ENCODE measurements at places on chromosomes 11 and 22. TPM values are rescaled to one million over a fixed set of nuclear protein-coding genes. Genes with fewer than 3 reads are reported as not detected.

DNA sequence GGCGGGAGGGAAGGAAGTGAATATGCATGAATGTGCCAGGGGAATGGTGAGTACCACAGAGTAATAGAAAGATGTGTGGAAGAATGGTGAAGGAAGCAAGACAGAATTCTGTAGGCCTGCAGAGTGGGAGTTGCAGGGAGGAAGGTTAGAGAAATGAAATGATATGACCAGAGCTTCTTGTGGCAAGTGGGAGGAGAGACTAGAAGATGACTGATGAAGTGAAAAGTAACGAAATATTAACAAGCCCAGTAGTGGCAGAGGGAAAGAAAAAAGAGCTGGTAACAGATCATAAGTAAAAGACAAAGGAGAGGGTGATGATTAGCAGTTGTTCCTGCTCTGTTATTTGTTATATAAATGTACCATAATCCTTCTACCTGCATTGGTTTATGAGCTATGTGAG lies 1.0 kb upstream of the ALKBH8 start:
- peaks cover 35% of the 10 kb centered on the region for H3K4me1 ChIP-seq
- DNase-seq = no peak
- no peak overlapping the region for H3K4me3 ChIP-seq
- no peaks in the 10 kb centered on the region for H3K36me3 ChIP-seq

Gene LRRC74B
- 3.6 TPM for total RNA-seq

GRCh38 chr11:41989823-41990380 lies 530.5 kb upstream of the LRRC4C start:
- H3K27ac ChIP-seq = no peak overlapping the region
- H3K36me3 ChIP-seq = no peaks in the 10 kb centered on the region
- no peaks in the 10 kb centered on the region for H3K4me1 ChIP-seq
- H3K27me3 ChIP-seq = no peaks in the 10 kb centered on the region
- no peak overlapping the region for H3K4me3 ChIP-seq

Gene GLB1L3
- 0.27 TPM for total RNA-seq

DNA sequence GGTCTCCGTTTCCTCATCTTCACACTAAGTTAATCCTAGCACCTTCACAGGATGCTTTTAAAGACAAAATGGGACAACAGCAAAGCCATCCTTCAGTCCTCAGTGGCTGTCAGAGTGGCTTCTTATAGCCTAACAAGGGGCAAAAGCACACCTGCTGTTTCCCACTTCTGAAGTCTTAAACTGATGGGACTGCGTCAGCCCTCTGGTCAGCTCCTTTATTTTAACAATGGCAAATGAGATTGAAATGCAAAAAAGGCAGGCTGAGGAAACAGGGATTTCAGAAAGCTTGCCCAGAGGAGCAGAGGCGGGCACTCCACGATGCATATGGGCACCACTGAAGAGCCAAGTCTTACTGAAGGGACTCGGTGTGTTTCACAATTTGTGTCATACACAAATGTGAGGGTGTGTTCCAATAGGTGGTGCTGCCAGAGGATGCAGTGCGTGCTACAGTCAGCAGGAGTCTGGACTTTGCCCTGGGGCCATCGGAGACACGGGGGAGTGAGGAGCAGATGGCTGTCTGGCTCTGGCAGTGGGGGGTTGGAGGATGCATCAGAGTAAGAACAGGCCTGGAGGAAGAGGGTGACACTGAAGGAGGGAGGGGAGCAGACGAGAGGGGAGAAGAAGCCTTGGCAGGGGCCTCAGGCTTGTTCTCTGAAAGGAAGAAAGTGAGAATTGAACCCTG lies 47.3 kb downstream of the TENM4 start:
- H3K27ac ChIP-seq = no peak overlapping the region
- no peaks in the 10 kb centered on the region for H3K36me3 ChIP-seq
- no peak overlapping the region for H3K4me3 ChIP-seq
- DNase-seq = no peak
- no peaks in the 10 kb centered on the region for H3K27me3 ChIP-seq

Gene SUSD2
- 200 TPM for total RNA-seq

Gene CHRM1
- total RNA-seq = 6.8 TPM

GRCh38 chr11:125950178-125950490 lies 4.3 kb downstream of the VSIG10L2 start:
- DNase-seq = no peak
- H3K4me3 ChIP-seq = no peak overlapping the region
- H3K27me3 ChIP-seq = no peaks in the 10 kb centered on the region
- no peaks in the 10 kb centered on the region for H3K4me1 ChIP-seq

DNA sequence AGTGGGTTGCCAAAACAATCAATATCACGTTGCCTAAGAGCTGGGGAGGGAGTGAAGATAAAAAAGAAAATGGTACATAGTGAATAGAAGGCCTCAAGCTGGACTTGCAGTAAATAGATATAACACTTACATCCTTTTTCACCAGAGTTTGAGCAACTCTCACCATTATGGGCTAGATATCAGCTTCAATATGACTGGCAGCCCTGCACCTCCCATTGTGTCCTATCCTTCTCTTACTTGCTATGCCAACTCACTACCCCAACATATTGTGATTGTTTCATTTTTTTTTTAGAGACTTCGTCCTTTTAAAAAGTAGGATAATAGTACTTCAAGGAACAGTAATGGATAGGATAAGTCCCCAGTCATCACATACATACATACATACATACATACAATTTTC lies 7.4 kb downstream of the HBG1 start:
- no peaks in the 10 kb centered on the region for H3K36me3 ChIP-seq
- H3K27me3 ChIP-seq = no peaks in the 10 kb centered on the region
- H3K4me1 ChIP-seq = no peaks in the 10 kb centered on the region

DNA sequence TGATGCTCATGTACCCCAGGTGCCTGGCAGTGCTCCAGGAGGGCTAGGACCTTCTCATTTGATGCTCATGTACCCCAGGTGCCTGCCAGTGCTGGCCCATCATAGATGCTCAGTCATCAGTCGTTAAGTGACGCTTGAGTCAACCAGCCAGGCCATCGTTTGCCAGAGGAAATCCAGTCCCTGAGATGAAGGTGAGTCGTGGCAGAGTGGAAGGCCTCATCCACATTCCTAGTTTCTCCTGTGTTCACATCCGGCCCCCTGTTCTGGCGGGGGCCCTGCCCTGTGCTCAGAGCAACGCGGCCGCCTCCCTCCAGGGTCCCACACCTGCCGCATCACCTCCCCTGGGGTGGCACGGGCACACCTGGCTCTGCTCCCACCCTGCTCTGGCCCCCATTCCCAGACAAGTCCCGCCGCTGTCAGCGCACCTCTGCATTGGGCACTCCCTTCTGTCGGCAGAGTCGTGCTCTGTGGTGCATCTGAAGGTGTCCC lies 279.9 kb downstream of the BRD1 start:
- no peak overlapping the region for H3K27ac ChIP-seq
- no peaks in the 10 kb centered on the region for H3K27me3 ChIP-seq
- H3K36me3 ChIP-seq = no peaks in the 10 kb centered on the region
- H3K4me3 ChIP-seq = no peak overlapping the region
- H3K4me1 ChIP-seq = no peaks in the 10 kb centered on the region

DNA sequence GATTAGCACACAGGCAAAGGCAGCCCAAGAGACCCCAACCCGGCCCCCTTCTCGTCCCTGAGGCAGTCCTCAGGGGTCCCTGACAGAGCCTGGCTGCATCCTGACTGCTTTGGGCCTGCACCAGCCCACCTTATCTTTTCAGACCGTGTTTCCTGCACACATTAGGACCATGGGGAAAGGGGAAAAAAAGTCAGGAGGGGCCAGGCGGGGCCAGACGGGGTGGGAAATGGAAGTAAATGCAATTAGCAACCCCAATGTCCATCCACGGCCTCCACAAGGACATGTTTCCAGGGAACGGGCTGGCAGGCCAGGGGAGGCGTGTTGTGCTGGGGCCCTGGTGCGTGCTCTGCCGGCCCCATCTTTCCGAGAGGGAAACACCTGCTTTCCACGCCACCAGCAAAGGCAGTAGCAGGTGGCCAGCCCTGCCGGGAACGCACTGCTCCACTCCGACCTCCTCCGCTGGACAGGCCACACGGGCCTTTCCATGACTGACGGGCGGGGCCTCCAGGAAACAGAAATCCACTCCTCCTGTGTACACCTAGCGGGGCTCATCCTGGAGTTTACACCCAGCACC lies 7.4 kb downstream of the EHD1 start:
- DNase-seq = no peak
- peaks cover 47% of the 10 kb centered on the region for H3K36me3 ChIP-seq
- peak overlapping the region; percentile 63 for H3K27ac ChIP-seq
- no peaks in the 10 kb centered on the region for H3K27me3 ChIP-seq
- peak overlapping the region; percentile 28 for H3K4me3 ChIP-seq

GRCh38 chr22:30225220-30225927 lies 21.2 kb downstream of the LIF start:
- peaks cover 5% of the 10 kb centered on the region for H3K27me3 ChIP-seq
- no peak overlapping the region for H3K4me3 ChIP-seq
- H3K36me3 ChIP-seq = no peaks in the 10 kb centered on the region
- H3K27ac ChIP-seq = no peak overlapping the region

Measured in lower lobe of right lung (tissue), 2 donors.